ENCODE measurements at places on chromosomes 7 and 10.

GRCh38 chr7:133560900-133561299 lies 308.0 kb downstream of the EXOC4 start:
- DNase-seq: no peak

DNA sequence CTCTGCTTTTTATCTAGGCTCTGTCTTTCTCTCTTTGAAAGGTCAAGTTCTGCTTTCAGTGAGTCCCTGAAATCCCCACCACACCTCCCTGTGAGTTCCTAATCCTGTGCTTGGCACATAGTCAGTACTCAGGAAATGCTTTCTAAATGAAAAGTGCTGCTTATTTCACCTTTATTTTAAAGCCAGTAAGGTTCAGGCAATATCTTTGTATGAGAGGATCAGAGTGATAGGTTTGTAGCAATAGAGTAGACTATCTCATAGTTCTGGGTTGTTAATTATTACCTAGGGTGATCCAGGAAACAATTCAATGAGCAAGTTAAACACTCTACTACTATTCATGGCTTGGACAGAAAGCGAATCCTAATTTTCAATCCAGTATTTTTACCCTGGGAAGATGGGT lies 7.4 kb upstream of the LAMB1 start:
- DNase-seq: no peak

GRCh38 chr10:21526860-21527597 lies 1.5 kb upstream of the SKIDA1 start:
- DNase-seq: peak; percentile 36

GRCh38 chr7:132138817-132139216 lies 437.5 kb downstream of the PLXNA4 start:
- DNase-seq: no peak

DNA sequence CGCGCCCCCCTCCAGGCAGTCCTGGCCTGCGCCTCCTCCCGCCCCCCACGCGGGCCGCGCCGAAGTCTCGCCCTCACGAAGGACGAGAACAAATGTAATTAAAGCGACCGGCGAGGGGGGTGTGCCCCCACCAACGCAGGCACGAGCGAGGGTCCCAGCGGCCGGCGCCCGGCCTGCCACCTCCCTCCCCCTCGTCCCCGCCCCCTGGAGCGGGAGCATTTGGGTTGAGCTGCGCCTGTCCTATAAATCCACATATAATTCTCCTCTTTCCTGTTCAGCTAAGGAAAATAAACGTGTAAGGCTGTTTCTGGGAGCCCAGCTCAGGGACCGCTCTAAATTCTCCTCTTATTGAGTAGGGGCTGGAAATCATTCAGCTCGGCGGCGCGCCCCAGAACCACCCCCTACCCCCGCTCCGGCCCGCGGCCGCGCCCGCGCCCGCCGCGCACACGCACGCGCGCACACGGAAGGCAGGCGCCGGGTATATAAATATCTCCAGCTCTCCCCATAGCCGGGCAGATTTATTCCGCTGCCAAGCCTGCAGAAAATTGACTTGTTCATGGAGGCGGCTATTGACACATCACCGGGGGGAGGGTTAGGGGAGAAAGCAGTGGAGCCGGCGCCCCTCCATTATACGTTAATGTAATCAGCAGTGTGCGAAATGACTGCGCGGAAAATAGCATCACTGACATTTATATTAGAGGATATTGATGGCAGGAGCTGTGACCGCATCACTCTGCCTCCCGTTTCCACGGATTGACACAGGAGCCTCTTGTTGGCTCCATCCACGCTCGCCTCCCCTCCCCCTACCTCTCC lies 61.6 kb upstream of the BTRC start:
- DNase-seq: no peak

DNA sequence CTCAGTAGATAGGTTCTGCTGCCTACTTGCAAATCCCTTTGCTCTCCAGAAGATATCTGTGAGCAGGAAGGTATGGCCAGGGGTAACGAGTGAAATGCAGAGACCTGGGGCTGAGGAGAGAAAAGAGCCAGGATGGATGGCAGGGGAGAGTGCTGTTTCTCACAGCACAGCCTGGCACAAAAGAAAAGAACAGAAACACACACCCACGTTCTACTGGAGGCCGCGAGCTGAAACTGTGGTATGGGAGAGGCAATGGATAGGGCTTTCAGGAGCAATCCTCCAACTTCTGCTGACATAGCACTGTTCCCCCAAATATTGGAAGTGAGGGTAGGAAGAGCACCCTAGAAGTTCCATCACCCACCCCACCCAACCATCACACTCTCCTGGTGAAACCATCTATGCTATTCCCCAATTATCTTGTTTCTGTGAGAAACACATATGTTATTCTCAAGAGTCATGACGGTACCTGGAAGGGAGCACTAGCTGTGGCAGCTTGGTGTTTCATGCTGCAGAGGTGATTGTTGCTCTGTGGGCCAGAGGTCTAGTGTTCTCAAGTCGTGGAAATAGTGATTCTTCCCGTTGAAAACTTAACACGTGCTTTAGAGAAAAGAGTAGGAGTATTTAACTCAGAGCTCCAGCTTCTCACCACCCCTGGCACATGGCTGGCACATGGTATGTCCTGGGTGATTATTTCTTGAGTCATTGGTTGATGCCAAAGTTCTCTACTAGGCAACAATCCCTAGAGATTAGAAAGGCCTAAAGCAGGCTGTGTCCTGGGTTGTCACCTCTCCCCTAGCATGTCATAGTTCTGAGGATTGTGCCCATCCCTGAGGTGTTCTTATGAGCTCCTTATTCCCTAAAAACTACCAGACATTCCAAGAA lies 198.3 kb downstream of the PLXNA4 start:
- no peak for DNase-seq

GRCh38 chr10:101046332-101047238 lies 15.2 kb upstream of the KAZALD1 start:
- DNase-seq: no peak

DNA sequence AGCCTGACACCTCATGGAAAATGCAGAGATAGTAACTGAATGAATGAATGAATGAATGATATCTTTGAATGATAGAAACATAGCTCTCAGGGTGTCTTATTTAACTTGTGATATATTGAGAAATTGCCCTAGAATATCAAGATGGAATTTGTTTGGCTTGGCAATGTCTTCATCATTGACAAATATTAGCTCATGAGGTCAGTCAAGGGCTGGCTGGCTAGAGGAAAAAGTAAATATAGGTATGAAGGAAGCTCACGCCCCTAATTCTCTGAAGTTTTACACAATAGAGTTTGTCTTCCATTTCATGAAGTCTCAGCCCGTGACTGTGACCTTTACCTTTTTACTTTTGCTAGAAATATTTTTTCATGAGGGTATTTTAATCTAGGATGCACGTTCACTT lies 305.2 kb downstream of the ADARB2 start:
- DNase-seq: no peak

DNA sequence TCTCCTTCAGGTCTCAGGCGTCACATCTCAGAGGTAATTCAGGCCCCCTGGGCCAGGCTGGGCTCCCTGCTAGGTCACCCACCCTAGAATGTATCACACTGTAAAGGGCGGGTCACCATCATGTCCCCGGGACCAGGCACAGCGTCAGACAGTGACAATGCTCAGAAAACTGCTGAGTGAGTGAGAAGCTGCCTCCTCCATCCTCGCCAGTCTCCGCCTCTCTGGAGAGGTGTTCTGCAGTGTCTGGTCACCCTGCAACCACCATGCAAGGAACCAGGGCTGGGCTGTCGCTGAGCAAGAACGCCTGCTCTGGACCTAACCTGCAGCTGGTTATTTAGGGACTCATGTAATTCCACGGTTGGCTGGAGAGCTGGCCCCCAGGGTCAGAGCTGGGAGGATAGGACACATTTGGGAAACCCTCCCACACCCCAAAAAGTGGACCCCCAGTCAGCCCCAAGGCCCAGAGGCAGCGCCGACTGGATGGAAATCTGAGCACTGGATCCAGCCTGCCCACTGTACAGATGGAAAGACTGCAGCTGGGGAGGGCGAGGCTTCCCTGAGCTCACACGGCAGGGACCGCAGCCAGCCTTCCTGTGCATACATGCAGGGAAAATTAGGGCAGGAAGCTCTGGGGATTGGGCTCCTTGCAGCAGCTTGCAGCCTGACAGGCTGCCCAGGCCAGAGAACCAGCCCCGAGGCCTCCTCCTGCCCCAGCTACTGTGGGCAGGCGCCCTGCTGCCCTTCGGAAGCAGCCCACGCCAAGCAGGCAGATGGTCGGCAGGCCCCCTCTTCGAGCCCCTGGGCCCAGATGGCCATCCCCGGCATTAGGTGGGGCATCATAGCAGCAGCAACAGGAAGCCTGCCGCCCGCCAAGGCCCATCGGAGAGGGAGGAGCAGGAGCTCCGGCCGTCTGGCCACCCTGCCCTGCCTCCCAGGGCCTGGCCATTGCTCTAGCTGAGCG lies 105.4 kb upstream of the ZMIZ1 start:
- no peak for DNase-seq

DNA sequence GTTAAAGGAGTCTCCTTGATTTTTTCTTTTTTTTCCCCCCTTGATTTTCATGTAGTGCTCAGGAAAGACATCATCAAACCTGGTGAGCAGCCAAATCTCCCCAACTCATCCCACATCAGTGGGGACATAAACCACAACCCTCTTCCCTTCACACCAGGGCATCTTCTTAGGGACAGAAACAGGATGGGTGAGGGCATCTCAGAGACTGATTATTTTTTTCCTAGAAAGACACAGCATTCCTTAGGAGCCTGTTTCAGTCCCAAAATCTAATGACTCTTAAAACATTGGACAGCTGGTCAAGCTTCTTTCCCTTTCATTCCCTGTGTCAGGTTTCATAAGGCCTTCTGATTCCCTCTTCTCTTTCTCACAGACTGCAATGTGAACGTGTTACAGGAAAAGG lies 31.5 kb upstream of the GSAP start:
- DNase-seq: no peak

GRCh38 chr7:13044309-13044708 lies 356.9 kb downstream of the ARL4A start:
- no peak for DNase-seq

DNA sequence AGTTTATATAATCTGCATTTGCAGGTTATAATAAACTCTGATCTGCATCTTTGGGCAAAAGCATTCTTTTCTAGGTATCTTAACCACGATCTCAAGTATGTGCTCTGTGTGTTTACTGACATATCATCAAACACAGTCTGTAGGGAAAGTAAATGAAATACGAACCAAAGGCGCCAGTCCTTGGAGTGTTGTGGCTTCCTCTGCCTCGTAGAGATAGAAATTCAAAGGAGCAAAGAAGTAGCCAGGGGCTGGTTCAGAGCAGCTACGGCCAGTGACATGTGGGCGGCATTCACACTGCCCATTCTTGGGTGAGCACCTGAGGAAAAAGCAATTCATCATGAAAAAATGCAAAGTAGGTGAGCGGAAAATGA lies 38.7 kb downstream of the LAMB4 start:
- no peak for DNase-seq

- no peak for DNase-seq
Observed at GRCh38 chr7:130178251-130178650, 27.0 kb downstream of the TMEM209 start.

DNA sequence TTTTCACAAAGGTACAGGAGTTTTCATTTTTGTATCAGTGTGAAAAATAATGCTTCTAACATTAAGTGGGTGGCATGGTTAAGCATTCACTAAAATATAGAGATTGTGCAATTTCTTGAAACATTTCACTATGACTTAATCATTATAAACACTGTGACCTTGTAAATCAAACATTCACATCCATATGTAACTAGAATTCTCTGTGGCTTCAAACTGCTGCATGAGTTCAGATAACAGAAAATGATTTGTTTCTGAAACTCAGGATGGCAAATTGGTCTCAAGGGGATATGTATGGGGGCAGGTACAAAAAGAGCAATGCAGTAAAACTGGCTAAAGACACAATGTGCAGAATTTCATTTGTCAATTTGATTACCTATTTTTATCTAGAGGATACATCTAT lies 3.8 kb downstream of the FAM133B start:
- DNase-seq: no peak

DNA sequence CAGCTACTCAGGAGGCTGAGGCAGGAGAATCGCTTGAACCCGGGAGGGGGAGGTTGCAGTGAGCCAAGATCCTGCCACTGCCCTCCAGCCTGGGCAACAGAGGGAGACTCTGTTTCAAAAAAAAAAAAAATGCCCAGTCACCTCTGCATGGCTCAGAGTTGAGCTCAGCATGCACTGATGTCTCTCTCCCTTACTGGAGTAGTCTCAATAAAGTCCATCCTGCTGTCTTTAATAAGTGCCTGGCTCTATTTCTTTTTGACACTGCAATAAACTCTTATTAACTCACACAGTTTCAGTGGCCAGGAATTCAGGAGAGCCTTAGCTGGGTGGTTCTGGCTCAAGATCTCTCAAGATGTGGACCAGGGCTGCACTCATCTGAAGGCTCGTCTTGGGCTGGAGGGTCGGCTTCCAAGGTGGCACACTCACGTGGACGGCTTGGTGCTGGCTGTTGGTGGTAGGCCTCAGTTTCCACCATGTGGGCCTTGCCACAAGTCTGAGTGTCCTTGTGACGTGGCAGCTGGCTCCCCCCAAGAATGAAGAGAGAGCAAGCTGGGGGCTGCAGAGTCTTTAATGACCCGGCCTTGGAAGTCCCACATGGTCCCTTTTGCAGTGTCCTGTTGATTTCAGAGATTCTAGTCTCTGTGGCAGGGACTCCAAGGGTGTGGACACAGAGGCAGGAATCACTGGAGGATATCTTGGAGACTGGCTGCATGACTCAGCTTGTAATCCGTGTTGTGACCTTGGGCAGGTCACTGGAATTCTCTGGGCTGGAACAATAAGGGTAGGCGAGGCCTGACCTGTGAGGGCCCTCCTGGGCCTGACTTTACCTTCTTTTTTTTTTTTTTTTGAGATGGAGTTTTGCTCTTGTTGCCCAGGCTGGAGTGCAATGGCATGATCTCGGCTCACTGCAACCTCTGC lies 85.9 kb upstream of the KMT2C start:
- no peak for DNase-seq

Data from T-helper 17 cell (primary cell).